Stimulated activated CD8-positive, alpha-beta memory T cell treated with anti-CD3 and anti-CD28 coated beads, Interleukin-4, amount 100 ng/mL, for 24 hours (primary cell): ENCODE measurements at places on chromosomes 6 and 20.

- DNase-seq: no peak
Observed at GRCh38 chr20:6416371-6416770, 293.5 kb upstream of the FERMT1 start.

GRCh38 chr20:62430866-62431447 is 3.6 kb upstream of the RBBP8NL start:
- no peak for DNase-seq

DNA sequence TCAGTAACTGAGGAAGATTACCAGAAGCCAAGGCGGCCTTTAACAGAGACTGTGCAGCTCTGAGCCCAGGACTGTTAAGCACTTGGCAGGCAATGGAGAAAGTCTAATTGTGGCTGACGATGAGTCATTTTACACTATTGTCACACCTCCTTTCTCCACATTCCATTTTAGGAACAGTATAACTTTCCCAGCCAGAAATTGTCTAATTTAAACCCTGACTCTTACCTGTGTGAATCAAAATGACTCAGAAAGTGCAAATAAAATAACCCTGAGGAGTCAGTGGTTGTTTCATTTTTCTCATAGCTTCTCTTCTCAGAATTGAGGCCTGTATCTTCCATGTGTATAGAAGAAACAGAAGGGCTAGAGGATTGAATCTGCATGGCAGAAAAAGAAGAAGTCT is 40.0 kb upstream of the OPN5 start:
- DNase-seq: no peak

DNA sequence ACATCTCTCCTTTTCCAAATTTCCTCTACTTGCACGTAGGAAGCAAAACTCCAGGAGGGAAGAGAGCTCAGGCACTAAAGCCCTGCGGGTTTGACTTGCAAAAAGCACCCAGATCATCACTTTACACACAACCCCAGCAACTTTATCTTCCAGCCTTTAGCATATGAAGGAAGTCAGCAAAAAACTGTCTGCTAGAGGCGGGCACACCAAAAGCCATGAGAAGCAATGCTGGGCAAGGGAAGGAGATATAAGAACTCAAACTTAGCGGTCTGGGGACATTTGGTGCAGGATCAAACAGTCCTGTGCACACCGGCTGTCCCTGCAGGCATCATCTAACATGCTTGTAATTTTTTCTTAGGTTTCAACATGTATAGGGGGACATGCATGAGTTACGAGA is 113.3 kb downstream of the JPH2 start:
- no peak for DNase-seq

DNA sequence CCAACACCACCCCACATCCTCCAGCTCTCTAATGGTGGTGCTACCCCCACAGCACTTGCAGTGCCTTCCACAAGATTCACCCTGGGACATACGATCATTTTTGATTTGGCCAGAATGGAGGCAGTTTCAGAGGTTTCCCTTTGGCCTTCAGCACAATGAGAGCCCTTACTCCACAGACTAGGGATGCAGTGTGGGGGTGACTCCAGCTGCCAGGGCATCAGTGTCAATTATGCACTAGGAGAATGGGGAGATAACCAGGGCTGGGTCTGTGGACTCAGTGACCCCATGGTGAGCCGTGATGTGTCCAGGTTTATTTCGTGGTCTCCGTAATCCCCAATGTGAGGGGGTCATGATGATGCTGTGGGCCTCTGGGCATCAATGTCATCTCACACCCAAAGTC is 31.5 kb upstream of the MICB start:
- DNase-seq: no peak
